Effector memory CD4-positive, alpha-beta T cell (primary cell): ENCODE measurements at places on chromosomes 5 and 9.

DNA sequence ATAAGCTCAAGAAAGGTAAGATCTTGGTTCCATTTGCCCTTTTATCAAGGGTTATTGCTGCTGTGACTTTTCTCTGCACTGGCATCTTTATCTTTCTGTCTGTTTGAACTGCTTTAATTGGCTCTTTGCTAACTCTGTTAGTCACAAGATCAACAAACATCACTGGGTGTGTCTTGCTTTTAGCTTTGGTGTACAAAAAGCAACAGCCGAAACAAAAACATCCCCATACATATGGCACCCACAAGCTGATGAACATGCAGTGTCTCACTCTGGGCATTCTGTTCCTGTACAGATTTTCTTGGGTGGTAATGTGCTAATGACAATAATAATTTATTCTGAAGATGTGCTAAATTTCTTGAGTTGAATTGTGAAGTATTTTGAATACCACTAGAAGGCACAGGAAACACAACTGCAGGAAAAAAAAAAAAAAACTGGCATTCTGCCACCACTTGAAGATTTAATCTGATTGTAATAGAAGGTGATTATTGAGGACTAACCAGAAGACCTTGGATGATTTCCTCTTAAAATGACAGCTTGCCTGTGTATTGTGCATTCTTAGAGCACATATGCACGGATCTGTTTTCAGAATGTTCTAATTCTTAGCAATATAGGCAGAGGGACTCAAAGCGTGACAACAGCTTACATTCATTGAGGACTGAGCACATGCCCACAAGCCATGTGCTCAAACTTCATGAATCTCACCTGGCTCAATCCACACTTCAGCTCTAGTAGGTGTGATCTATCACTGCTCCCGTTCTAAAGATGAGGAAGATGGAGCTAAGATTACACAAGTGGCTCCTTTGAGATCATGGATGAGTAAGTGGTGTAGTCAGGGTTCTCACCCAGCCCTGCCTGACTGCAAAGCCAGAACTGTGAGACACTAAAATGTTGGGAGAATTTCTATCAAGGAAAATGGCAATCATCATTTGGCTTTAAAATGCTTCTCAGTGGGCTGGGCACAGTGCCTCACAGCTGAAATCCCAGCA, 96.4 kb downstream of the EBF1 start:
- DNase-seq = no peak

GRCh38 chr5:14187660-14188059, 44.5 kb downstream of the TRIO start:
- no peak for DNase-seq

DNA sequence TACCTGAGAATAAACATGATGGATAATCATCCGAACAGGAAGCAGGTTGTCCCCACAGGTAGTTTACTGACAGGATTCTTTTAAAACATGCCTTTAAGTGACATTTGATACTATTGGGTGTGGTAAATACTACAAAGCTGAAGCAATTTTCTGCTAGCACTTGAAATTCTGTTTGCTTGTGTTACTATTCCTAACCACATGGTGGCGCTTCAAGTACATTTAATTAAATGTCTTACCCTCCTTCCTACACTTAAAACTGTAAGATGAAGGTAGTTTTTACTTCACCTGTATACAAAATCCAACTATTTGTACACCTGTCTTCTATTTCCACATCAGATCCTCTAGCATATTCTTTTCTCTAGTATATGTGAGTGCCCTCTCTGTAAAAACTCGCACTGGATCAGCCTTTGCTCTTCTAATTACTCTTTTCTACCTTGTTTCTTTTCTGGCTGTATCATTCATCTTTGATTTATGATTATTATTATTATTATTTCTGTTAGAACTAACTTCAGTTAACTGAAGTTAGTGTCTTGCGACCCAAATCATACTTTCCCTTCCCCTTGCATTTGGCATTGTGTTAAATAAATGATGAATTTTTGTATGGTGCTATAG, 18.4 kb downstream of the SLC25A46 start:
- DNase-seq = no peak

DNA sequence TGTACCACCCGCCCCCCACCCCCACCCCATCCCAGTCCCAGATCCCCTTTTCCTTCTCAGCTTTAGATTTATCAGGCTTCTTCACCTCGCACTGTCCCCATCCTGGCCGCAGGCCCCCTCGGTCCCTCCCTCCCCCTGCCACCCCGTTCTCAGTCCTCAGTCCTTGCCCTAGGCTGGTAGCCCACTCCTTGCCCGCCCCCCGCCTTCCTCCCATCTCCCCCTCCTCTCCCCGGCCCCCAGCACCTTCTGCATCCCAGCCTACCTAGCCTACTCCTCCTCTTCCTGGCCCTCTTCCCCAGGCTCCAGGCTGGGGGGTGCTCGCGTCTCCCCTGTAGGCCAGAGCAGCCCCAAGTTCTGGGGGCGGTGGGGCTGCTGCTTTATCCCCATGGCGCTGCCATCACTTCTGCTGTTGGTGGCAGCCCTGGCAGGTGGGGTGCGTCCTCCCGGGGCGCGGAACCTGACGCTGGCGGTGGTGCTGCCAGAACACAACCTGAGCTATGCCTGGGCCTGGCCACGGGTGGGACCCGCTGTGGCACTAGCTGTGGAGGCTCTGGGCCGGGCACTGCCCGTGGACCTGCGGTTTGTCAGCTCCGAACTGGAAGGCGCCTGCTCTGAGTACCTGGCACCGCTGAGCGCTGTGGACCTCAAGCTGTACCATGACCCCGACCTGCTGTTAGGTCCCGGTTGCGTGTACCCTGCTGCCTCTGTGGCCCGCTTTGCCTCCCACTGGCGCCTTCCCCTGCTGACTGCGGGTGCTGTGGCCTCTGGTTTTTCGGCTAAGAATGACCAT, 828 bp downstream of the NPR2 start:
- no peak for DNase-seq

DNA sequence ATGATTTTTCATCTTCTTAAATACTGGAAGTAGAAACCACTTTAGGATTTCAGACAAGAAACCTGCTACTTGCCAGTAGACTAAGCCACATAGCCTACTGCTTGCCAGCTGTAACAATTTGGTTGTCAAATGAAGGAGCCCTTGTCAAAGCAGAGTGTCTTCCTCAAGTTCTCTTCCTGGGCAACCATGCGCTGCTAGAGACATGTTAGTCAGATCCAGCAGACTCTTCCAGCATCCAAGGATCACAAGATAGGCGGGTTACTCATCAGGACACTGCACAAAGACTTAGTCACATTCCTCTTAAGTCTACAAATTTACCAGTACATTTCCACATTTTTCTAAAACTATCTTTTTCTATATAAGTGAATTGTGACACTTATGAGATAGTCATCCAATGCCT, 24.4 kb downstream of the SKIC3 start:
- no peak for DNase-seq

GRCh38 chr5:170662966-170663365, 120.6 kb upstream of the GABRP start:
- no peak for DNase-seq

GRCh38 chr5:10536931-10537579, 26.8 kb upstream of the ANKRD33B start:
- no peak for DNase-seq

DNA sequence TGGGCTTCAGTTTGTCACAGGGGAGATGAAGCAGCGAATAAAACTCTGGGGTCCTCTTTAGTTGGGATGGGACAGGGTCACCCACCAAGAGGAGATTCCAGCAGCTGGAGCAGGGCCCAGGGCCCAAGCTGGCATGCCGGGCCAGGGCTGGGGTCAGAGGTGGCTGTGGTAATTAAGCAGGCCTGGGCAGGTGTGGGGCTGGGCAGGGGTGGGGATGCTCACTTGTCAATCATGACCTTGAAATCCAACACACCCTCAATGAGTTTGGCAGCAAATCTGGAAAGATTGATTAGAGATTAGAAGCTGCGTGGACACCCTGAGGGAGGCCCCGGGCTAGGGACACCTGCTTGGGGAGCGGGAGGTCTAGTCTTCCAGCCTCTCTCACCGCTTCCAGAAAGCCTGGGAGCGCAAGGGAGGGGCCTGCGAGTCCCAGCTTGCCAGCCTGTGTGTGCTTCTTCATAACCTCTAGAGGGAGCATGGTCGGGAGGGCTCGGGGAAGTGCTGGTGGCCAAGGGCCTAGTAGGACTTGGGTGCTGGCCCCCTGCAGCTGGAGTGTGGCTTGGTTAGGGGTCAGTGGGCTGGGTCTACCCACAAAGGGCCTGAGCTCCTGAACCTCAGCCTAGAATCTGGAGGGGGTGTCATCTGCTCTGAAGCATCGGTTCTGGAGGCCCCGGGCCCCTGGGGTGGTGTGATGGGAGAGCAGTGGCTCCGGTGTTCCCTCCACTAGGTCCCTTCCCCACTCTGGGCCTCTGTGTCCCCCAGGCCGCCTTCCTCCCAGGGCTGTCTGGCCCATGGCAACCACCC, 7.6 kb downstream of the CRAT start:
- DNase-seq = no peak

- no peak for DNase-seq
These were observed at the start of gene FBXL7 for GRCh38 chr5:15499528-15500324. Gene FBXL7, plus strand, starts transcription at chr5:15500180.

DNA sequence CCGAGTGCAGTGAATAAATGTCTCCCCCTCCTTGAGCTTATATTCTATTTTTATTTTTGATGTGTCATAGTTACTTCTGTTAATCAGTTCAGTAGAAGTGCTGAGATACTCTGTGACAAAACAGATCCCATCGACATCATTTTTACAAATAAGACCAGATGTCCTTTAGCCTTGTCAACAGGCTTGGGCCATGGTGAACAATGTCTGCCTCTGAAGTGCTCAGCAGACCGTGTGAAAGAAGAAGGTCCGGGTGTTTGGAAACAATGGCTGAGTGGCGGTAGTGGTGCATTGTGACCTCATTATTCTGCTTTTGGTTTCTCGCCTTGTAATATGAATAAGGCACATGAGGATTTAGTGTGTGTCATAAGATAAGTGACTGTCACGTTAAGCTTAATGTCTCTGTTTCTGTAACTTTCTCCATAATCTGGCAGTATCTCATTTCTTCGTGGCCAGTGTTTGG, 71.2 kb downstream of the SYK start:
- DNase-seq = no peak

- no peak for DNase-seq
These were observed 95.1 kb upstream of the CCNG1 start for GRCh38 chr5:163342306-163342705.

- no peak for DNase-seq
These were observed 69.1 kb downstream of the MYO10 start for GRCh38 chr5:16866795-16867576.

DNA sequence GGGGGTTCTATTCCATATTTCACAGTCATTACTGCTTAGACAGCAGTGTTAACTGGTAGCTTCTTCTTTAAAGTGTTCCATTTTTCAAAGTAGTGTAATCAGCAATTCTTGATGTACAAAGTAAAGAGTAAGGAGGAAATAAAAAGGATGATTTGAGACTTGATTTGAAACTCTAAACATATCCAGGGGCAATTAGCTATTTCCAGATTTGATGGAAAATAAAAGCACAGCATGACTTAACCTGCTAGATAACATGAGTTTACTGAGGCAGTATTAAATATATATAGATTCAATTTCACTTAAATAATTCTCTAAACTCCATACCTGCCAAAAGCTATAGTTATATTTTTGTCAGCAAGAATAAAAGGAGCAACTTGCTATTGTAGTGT, 29.8 kb downstream of the NR2F1 start:
- no peak for DNase-seq

DNA sequence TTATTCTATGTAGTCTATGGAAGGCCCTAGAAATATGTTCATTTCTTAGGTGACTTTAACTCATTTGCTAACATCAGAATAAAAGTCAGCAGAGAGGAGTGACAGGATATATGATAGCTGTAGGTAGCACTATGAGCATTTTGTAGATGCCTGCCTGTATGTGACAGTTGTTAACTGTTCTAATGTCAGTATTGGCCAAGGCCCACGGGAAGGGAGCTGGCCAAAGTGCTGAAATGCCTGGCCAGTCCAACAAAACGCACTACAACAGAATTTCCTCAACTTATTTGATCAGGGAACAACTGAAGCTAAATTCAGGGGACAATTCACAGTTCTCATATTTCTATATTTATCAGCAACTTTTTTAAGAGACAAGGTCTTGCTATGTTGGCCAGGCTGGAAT, 20.8 kb downstream of the SV2C start:
- DNase-seq = no peak

- DNase-seq = no peak
These were observed 53.1 kb upstream of the TGFBR1 start for GRCh38 chr9:99051851-99052250.

- no peak for DNase-seq
These were observed 47.9 kb downstream of the DEPDC1B start for GRCh38 chr5:60651872-60652620.

GRCh38 chr5:146419696-146420095, 27.4 kb upstream of the TCERG1 start:
- no peak for DNase-seq

DNA sequence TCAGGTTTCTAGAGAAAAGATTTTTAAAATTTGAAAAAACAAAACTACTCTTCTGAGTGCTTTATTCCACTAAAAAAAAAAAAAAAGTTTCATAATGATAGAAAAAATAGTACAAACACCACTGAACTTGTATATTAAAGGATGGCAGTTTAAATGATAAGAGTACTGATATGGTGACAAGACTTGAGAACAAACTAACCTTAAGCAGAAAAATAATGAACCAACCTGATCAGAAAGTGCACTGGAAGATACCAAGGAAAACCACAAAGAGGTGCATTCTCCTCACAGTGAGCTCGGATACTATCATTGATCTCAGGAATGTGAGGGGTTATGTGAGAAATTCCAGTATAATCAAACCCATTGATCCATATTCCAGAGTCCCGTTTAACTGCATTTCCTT, 34.3 kb downstream of the ERMP1 start:
- DNase-seq = no peak

GRCh38 chr9:136729144-136729543, 13.6 kb downstream of the LCN10 start:
- DNase-seq = no peak

GRCh38 chr5:15031180-15031579, 159.6 kb upstream of the ANKH start:
- DNase-seq = no peak

DNA sequence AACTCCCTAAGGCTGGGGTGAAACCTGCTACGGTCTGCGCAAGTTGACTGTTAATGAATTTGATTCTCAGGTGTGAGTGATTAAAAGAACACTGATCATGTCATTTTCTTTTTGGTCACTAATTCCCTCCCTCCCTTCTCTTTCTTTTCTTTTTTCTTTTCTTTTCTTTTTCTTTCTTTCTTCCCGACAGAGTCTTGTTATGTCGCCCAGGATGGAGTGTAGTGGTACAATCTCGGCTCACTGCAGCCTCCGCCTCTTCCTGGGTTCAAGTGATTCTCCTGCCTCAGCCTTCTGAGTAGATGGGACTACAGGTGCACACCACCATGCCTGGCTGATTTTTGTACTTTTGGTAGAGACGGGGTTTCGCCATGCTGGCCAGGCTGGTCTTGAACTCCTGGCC, 2.6 kb downstream of the ANXA1 start:
- no peak for DNase-seq

GRCh38 chr9:100436571-100436970, 9.6 kb downstream of the MSANTD3 start:
- no peak for DNase-seq

- DNase-seq = no peak
These were observed 636.7 kb downstream of the NR2F1-AS1 start for GRCh38 chr5:92944337-92944736.
